ENCODE measurements at places on chromosomes 3 and 15. TPM values are rescaled to one million over a fixed set of nuclear protein-coding genes. Genes with fewer than 3 reads are reported as not detected.

Gene NOX5
- not detected for total RNA-seq

Gene FAM174B
- 1.4 TPM for total RNA-seq

Gene LRTM1
- total RNA-seq, result not detected

Gene GPR87
- total RNA-seq, result not detected

Gene GREM1
- not detected for total RNA-seq

Gene MESP2
- total RNA-seq, result not detected

Gene NFKBIZ
- total RNA-seq, result 477 TPM

Gene XIRP1
- not detected for total RNA-seq

Measured in CD8-positive, alpha-beta T cell (primary cell).